ENCODE measurements at places on chromosomes 2 and 18.
A peak's percentile ranks its signal among the peaks of the same experiment; 100 is the strongest.

GRCh38 chr18:52791321-52791720 lies 451.3 kb downstream of the DCC start:
- no peak for DNase-seq

- no peak for DNase-seq
Observed at GRCh38 chr2:210092791-210093190, 78.4 kb downstream of the KANSL1L start.

DNA sequence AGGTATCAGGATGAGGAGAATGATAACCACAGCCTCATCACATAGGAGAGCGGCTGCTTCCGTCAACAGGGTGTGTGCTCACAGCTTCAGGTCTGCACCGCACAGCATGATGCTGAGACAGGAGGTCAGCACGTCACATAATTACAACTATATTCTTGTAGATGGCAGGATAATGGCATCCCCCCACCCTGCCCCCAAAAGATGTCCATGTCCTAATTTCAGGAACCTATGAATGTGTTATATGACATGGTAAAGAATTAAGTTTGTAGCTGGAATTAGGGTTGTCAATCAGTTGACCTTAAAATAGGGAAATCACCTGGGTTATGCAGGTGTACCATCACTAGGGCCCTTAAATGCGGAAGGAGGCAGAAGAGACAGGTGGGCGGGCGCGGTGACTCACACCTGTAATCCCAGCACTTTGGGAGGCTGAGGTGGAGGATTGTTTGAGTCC lies 73.9 kb downstream of the ARL4C start:
- DNase-seq = peak; percentile 62

GRCh38 chr2:123692121-123692520 lies 333.0 kb upstream of the CNTNAP5 start:
- no peak for DNase-seq

DNA sequence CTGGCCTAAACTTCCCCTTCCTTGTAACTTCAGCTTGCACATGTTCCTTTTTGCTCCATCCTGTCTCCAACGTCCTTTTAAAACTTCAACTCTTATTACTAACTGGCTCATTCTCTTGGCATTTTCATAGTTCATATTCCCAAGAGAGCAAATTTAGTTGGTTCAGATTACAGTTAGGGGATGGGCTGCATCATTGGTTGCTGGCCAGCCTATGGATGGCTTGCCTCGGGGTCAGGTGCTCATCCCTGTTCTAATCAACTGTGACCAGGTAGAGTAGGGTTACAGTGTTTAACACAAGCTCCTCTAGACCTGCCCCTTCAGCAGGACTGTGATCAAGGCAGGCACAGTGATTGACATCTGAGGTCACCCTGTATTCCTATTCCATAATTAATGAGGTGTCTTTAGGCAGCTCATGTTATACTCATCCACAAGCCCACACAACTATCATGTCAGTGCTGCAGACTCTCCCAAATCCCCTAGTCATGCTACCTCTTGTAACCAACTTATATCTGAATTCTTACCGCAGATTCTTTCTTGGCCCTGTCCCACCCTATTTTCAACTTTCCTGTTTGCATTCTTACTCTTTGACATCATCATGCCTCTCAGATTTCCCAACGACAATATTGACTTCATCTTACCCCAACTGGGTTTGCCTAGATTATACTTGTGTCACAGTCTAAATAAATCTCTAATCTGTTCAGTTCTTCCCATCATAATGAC lies 293.3 kb downstream of the MTX2 start:
- no peak for DNase-seq

DNA sequence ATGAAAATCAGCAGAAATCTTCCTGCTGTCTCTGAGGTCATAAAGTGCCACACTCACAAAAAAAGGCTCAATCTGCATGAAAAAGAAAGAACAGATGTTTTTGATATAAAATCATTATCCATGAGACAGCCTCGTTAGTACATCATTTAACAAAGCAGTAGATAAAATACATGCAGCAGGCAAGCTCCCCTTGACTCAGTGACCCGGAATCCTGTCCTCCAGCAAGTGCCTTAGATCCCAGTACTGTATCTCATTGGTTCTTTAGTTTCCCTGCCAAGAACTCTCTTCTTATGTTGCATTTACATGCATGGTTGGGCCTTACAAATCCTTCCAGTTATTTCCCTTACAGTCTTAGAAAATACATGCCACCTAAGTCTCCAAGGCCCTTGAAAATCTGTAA lies 148.9 kb upstream of the CCDC195 start:
- DNase-seq = no peak

DNA sequence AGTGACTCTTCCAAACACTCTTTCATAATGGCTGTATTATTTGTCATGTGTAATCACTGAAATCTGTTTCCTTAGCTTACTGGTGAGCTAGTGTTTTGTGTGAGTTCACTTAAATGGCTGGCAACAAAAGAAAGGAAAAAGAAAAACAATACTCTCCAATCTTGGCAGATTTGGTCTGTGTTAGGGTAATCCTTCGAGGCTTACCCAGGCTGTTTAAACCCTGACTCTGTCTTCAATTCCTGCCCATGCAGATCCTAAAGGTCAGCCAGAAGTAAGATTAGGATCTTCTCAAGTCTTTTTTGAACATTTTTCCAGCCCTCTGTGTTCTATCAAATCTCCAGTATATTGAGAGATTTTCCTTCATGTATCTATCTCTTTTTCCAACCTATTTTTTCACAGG lies 85.3 kb downstream of the CCDC178 start:
- no peak for DNase-seq

- peak; percentile 72 for DNase-seq
Observed at GRCh38 chr2:113848758-113849415, 41.0 kb upstream of the ACTR3 start.

GRCh38 chr2:6876309-6876708 lies 1.3 kb upstream of the RSAD2 start:
- no peak for DNase-seq
